ENCODE measurements at places on chromosomes 1 and 21.

GRCh38 chr21:17650292-17650691 lies 37.6 kb upstream of the BTG3 start:
- no peak for DNase-seq

DNA sequence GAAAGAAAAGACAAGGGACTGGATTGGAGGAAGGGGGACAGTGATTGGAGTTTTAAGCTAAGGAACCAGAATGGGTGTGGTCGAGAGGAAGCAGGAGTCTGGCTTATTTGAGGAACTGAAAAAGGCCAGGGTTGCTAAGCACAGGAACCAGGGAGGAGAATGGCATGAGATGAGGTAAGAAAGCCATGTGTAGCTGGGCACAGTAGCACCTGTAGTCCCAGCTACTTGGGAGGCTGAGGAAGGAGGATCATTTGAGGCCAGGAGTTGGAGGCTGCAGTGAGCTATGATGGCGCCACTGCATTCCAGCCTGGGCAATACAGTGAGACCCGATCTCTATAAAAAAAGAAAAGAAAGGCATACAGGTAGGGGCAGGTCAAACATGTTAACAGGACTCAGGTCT lies 8.1 kb upstream of the KHDRBS1 start:
- DNase-seq, result no peak

GRCh38 chr1:29239142-29239541 lies 2.8 kb downstream of the PTPRU start:
- no peak for DNase-seq

DNA sequence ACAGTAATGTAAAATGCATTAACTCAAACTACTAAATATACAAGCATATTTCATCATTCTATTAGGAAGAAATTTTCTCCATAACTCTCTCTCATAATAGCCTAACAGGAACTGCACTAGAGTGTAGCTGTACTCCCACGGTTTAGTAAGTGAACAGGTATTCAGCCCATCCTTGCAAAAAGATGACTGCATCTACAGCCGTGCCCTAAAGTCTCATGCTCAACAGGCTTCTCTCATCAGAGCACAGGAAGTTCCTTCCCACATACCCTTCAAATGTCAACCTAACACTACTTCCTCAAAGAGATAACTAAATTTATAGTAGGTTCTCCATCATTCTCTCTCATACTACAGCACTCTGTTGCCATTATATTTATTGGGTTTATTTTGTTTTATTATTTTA lies 251.6 kb downstream of the AKT3 start:
- DNase-seq, result no peak

- DNase-seq, result peak; percentile 34
Measured at GRCh38 chr1:109040989-109041620, 797 bp downstream of the WDR47 start.

- DNase-seq, result no peak
Measured at GRCh38 chr1:208189183-208189582, 55.0 kb downstream of the PLXNA2 start.

GRCh38 chr1:93722081-93723031 lies 40.7 kb upstream of the BCAR3 start:
- DNase-seq, result no peak

- no peak for DNase-seq
Measured at GRCh38 chr1:18556364-18556763, 74.3 kb upstream of the PAX7 start.

DNA sequence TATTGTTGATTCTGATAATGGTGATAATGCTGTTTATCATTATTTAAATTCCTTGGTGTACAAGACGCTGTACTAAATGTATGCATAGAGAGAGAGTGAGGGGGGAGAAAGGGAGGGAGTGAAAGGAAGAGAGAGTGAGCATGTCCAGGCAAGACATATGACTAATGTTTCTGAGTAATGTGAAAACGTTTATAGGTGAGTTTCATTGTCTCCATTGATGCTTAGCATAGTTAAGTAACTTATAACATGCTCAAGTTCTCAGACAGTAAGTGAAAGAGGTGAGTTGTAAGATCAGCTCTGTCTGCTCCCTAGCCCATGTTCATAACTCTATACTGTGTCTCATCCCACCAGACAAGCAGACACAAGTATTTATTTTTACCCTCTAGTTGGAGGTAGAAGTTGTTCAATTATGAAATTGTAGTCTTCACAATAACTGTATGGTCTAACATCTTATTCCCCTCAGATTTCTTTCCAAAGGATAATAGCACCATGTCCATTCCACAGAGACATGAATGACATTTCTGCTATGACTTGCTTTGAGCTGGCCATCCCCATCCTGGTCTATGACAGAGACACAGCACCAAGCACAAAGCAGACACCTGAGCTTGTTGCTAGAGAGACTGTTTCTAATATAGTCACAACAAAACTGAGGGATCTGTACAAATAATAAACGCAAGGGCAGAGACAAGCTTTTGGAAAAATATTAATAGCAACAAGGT lies 285.1 kb downstream of the CACNA1E start:
- DNase-seq, result no peak

GRCh38 chr1:153750026-153750995 lies 22.5 kb downstream of the INTS3 start:
- no peak for DNase-seq

- peak; percentile 10 for DNase-seq
Measured at GRCh38 chr1:10598389-10598702, 123.6 kb downstream of the PEX14 start.

DNA sequence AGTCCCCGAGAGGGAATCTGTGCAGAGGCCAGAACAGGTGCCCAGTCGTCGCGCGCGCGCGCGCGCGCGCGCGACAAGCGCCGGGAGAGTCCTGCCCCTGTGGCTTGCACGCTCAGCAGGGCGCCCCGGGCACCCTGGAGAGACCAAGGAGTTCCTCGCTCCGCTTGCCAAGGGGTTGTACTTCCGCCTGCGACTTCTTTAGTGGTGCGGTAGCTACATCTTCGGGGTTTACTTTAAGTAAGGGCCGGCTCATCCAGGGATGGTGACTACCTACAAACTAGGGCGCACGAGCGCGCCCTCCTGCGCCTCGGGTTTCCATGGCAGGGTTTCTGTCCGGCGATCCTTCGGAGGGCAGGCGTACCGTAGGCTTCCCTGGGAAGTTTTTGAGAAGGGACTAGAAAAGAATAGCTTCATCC lies 1.4 kb downstream of the LHX4 start:
- DNase-seq, result no peak

DNA sequence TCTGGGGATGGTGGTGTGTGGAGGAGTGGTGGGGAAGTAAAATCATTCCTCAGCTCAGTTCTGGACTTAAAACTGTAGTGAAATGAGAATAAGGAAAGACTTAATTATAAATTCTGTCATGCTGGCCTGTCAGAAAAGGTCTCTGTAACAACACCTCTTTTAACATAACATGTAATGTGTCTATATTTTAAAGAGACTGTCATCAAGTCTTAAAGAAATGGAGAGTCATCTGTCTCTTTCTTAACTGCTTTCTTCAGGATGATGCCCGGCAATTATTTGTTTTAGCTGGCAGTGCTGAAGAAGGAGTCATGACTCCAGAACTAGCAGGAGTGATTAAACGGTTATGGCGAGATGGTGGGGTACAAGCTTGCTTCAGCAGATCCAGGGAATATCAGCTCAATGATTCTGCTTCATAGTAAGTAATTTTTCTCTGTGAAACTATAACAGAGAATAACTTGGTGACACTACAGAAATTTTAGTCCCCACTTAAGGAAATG lies 30.6 kb downstream of the GNAI3 start:
- DNase-seq, result no peak

GRCh38 chr1:82565146-82565545 lies 764.4 kb downstream of the ADGRL2 start:
- DNase-seq, result no peak

DNA sequence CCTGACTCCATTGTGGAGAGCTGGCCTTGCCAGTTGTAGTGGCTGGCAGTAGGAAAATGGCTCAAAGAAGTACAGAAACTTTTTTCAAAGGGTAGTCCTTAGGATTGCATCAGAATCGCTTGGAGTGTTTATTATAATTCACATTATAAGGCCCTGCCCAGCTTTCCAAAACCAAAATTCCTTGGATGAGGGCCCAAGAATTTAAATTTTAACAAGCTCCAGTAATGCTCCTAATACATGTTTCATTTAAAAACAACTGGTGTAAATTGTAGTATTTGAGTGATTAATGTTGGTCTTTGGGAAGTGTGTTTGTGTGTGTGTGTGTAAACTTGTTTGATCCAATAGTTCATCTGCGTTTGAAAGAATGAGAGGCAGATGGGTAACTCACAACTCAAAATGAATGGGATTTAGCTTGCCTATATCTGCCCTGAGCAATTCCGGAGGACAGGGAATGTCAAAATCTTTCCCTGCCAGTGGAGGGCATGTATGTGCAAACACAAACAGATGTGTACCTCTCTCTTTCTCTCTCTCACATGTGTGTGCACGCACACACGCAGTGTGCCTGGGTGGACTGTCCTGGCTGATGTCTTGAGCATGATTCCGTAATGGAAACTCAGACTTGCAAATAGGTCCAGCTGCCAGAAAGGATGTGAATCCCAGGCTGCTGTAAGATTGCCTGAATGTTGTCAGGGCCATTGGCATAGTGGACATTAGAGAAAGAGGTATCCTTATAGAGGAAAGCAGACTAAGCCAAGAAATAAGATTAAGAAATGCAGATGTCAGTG lies 293.1 kb downstream of the LMX1A start:
- DNase-seq, result no peak

DNA sequence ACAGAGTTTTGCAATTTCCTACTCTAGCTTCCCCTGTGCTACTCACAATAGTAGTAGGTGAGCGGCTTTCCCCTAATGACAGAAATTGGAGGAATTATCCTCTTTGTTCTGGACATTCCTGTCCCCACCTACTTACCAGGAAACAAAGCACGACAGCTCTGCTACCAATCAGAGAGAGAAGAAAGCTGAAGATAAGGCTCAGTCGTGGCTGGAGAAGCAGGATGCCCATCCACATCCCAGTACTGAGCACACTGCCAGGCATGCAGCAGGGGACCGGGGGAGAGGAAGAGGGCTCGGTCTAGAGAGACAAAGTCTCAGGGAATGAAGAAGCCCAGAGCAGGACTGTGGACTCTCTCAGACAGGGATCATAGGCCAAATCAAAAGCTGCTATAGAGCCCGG lies 134.1 kb upstream of the KRTAP19-8 start:
- no peak for DNase-seq

- no peak for DNase-seq
Measured at GRCh38 chr1:75275631-75276030, 141.4 kb downstream of the LHX8 start.

DNA sequence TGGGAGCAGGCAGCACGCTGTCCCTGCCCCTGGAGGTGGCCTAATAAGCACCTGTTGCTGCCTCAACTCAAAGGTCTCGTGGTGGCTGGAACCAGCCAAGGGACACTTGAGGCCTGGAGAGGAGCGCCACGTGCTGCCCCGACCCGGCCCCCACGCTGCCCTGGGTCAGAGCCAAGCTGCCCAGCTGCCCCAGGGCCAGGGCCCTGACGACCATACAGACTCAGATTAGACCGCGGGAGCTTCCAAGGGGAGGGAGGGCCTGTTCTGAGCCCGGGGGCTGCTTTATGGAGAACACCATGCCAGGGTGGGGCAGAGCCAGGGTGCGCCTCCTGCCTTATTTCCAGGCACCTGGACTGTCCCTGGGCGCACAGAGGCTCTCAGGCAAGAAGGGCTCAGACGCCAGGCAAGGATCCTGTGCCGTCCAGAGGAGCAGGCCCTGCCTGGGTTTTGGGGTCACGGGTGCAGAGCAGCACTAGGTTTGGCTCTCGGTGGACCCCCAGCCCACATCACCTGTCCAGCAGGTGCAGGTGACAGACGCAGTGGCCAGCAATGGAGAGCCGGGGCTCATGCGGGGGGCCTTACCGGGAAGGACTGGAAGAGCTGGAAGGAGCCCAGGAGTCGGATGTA lies 18.6 kb downstream of the KRTAP10-1 start:
- DNase-seq, result no peak

- no peak for DNase-seq
Measured at GRCh38 chr1:212838145-212838544, 9.3 kb downstream of the SPATA45 start.

GRCh38 chr1:221381910-221382623 lies 359.8 kb downstream of the DUSP10 start:
- DNase-seq, result no peak

GRCh38 chr1:203554071-203554470 lies 60.1 kb downstream of the OPTC start:
- no peak for DNase-seq

DNA sequence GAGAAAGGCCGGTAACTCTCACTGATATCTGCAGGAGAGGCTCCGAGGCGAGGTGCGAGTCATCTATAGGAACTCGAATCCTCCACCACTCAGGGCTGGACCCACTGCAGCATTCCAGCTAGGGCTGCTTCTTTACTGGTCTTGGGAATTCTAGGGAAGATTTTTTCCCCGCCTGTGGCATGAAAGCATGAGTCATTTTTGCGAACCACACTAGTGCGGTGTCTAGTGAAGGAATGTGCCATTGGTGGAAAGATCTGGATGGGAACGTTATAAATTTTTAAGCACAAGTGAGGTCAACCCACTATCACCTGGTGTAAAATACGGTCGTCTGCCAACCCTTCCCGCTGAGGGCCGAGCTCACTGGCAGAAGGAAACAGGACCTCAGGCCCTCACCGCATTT lies 49.7 kb downstream of the SYF2 start:
- no peak for DNase-seq

GRCh38 chr1:155383406-155383805 lies 62.7 kb downstream of the RUSC1 start:
- no peak for DNase-seq

DNA sequence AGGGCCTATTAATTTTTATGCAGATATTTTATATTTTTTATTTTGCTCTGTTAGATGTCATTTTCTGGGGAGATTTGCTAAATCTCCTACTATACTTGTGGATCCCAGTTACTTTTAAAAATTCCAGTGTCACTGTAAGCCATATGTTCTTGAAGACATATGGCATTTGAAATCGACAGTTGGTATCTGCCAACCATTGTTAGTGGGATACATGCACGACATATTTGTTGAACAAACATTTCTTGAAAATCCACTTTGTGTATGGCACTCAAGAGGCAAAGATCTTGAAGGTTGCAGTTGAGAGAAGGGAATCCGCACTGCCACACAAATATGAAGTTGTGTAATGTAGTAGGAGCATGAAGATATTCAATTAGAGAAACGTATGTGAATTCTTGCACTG lies 287.7 kb downstream of the HHAT start:
- DNase-seq, result no peak

DNA sequence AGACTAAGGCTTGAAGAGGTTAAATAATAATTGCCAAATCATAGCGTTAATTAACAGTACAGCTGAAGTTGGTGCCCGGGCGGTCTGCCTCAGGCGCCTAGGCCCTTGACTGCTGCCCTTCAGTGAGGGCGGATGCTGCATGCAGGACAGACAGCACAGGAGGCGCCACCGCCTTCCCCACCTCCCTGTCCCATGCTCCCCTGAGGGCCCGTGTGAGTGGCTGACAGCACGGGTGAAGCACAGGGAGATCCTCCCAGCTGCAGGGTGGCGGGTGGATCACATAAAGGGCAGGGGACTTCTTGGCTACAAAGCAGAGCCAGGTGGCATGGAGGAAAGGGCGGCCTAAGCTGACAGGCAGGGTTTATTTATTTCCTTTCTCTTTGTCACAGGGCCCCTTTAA lies 49.1 kb downstream of the DDX20 start:
- no peak for DNase-seq
